Immature natural killer cell (primary cell): ENCODE measurements at places on chromosomes 16 and 17.

GRCh38 chr17:74584292-74585060, 7.6 kb downstream of the CD300LD start:
- no peak for DNase-seq

DNA sequence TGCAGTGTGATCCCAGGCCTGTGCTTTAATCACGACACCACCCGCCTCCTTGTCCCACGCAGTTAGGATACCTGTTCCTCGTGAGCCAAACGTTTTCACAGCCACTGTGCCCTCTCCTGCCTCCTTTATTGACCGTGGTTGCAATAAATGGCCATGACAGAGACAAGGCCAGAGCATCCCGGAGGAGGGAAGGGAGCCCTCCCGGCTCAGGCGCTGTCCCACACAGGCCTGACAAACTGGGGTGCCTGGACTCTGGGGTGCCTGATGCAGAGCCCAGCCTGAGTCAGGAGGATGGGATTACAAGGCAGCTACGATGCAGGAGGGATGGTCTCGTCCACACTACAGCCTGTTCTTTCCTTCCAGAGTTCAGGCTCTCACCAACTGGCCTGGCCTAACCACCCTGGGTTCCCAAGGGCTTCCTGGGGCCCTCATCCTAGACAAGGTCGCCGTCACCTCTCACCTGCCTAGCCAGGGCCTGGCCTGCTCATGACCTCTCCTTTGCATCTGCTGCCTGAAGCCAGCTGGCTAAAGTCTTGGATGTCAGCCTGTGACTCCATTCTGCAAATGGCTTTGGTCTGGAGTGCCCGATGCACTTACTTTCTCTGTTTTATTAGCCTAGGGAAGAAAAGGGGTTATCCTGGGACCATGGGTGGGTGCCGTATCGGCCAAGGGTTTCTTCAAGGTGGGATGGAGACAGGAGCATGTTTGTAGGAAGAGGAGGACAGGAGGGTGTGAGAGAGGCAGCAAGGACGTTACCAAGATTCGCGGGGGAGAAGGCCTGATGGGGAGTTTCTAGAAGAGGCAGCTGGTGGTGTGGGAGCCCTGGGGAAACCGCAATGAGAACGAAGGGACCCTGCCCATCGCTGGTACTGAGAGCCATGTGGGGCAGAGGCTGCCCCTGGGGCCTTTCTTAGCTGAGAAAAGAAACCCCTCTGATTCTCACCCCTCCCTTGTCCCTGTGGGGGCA, 234.3 kb upstream of the TNRC6C start:
- DNase-seq: no peak

DNA sequence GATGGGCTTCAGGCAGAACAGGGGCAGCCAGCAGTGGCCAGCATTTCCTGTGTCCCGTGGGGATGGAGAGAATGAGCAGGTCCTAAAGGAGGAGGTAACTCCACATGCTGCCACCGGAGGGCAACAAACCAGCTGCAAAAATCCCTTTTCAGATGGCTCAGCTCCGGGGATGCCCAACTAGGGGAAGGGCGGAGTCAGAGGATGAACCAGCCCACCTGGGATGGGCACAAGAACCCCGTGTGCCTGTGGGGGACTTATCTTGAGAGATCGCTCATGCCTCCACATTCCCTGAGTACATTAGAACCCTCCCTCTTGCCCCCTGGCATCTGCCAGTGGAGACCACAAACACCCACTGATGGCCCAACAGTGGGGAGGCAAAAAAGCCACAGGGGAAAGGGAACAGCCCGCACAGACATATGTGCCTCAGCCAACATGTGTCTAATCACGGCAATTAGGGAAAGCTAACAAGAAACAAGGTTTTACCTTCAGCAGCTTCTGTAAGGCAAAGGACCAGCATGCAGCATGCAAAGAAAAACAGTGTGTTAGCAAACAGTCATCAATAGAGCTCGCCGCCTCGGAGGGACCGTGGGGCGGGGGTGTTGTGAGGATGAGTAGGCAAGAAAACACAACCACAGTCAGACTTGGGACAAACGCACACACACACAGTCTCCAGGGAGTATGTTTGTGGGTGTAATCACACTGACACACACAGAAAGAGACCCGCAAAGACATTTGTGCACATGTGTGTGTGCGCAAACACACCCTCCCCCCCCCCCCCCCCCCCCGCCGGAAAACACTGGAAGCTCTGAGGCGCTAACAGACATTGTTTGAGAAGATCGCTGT, 64.0 kb downstream of the MYO18A start:
- DNase-seq: peak; percentile 23

DNA sequence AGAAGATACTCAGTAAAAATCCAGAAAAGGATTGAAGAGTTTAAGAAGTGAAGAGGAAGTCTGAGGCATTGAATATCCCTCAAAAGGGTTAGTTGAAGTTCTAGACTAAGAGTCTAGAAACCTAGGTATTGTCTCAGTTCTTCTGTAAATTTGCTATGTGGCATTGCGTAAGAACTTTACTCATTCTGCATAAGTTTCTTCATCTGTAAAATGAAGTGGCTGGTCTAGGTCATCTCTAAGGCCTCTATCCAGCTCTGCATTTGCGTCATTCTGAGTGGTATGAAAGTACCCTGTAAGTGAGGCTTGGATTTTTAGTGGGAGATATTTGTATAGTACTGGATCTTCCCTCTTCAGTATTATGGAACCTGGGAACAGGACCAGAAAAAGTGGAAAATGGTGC, 130.2 kb downstream of the MYO1D start:
- DNase-seq: no peak

- DNase-seq: peak; percentile 57
Observed at GRCh38 chr16:23509782-23510163, 521 bp downstream of the GGA2 start.

DNA sequence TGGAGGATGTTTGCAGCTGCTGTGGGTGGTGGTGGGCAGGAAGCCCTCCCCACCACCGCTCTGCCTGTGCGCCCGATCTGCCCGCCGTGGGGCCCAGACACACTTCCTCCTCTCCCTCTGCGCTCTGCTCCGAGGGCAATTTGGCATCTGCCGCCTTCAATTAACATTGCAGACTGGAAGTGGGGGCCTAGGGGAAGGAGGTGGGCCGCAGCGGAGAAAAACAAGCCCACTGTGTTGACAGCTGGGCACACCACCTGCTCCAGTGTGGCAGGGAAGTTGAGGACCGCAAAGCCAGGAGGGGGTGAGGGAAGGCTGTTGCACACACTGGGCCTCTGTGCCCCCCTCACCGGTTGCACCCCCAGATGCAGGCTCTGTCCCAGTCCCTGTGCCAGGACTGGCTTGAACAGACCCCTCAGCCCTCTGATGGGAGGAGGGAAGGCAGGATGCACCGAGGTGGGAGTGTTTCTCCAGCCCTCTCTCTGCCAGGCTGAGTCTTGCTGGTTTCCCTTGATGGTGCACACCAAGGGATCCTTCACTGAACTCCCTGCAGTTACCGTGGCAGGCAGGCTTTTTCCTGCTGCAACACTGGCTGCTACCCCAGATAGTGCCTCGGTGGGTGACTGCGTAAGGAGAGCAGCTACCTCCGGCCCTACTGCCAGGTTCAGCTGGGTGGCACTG, 72.8 kb upstream of the MED9 start:
- peak; percentile 48 for DNase-seq

DNA sequence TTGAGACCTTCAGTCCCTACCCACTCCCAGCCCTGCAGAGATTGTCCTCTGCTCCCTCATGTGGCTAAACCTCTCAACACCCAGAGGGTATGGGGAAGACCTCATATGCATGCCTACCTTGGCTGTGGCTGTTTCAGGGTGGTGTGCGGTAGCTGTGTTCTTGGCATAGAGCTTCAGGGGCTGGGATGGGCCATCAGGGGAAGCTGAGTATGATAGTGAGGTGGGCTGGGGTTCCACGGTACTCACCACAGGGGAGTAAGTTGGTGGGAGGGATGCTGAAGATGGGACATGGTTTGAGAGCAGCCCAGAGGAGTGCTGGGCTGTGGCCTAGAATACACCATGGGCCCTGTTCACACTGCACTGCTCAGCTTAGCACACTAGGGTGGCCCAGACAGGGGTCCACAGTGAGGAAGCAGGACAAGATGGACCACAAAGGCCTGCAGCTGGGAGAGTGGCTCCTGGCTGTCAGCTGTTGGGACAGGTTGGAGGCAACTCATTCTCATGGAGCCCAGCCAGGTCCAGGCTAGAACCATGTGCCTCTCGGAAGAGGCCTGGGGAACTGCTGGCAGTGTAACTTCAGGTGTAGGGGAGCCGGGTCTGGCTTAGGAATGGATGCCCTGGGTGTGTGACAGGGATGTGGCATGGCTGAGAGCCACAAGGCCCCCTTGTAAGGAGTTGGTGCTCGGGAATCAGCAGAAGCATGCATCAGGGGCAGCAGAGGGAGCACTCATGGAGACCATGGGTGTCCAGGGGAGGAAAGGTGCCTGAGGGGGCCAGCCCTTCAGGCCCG, 3.1 kb downstream of the MFAP4 start:
- no peak for DNase-seq

- DNase-seq: no peak
Observed at GRCh38 chr17:13096291-13096690, 78.5 kb upstream of the ELAC2 start.

- DNase-seq: no peak
Observed at GRCh38 chr17:69117855-69118784, 23.6 kb downstream of the ABCA6 start.

- peak; percentile 31 for DNase-seq
Observed at GRCh38 chr16:72124761-72125634, 31.4 kb downstream of the DHX38 start.

GRCh38 chr16:84299734-84300440, 5.2 kb downstream of the WFDC1 start:
- no peak for DNase-seq

GRCh38 chr17:51124640-51125503, 4.2 kb upstream of the SPAG9 start:
- no peak for DNase-seq

DNA sequence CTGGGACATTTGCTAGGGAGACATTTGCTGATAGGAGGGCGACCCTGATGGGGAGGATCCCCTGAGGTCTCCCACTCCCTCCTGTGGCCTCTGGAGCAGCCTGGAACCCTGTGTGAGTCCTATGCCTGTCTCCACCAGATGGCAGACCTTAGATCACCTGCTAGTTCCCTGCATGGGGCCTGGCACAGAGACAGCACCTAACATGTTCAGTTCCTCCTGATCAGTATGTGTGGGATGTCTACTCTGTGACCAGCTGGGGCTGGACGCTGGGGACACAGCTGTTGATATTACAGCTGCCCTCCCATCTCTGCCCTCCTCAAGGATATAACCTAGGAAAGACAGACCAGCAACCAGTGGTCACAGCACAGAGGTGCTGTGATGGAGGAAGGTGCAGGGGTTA, 1.1 kb upstream of the ADCY7 start:
- no peak for DNase-seq

DNA sequence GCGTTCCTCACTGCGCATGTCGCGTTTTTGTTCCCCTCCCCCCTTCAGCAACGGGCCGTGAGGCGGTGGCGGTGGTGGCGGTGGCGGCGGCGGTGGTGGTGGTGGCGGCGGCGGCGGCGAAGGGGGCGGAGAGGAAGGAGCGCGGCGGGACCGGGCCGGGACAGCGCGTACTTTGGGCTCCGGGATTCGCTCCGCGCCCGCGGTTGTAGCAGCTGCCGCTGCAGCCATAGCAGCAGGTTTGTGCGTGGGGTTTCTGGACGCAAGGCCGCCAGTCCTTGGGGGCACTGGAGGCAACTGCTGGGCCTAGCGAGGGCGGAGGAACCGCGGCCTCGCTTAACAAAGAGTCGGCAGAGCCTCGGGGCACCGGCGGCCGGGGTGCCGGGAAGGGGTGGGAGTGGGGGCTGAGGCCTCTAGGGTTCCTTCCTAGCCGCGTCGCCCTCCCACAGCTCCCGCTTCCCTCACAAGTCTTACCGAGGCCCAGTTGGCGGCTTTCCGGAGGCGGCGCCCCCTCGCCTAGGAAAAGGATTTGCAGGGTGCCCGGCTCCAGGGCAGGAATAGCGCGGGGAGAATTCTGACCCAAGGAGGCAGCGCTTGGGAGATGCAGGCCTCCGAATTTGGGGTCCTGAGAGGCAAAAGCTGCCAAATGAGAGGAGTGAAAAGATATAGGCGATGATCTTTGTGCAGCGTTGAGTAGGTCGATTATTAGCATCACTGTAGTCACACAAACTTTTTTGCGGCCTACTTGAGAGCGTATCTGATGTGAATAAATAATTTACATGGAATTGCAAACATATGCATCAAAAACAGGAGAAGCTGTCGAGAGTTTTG, at the start of gene DDX42:
TSS of gene DDX42 (plus strand) at position 30 of the 828 bp plus-strand sequence. CDS start 12,880 bp downstream, outside the sequence.
- DNase-seq: no peak

- DNase-seq: no peak
Observed at GRCh38 chr17:28240688-28241340, 78.2 kb upstream of the TMEM97 start.

- no peak for DNase-seq
Observed at GRCh38 chr17:76974721-76975120, 106.5 kb downstream of the MGAT5B start.

- DNase-seq: no peak
Observed at GRCh38 chr16:10982465-10983150, 38.2 kb downstream of the CLEC16A start.

DNA sequence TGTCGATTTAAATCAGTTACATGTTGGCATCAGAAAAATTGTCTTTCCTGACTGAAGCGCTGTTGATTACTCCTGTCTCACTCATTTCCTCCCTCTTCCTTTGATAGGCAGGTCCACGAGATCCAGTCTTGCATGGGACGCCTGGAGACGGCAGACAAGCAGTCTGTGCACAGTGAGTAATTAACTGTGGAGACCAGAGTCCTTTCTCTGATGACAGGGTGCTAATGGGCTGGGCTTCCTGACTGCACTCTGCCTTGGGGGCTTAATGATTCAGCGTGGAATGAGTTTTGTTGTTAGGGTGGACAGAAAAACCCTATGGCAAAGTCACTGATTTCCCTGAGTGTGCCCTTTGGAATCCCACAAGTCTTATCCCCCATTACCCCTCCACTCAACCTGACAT, 6.5 kb downstream of the GOSR2 start:
- no peak for DNase-seq

GRCh38 chr17:31917065-31917529, 15.6 kb upstream of the UTP6 start:
- DNase-seq: no peak
